Fibroblast of villous mesenchyme (primary cell): ENCODE measurements at places on chromosomes 3 and 15. TPM values are rescaled to one million over a fixed set of nuclear protein-coding genes. Genes with fewer than 3 reads are reported as not detected.

Gene TJP1
- 79.2 and 103 TPM in 2 replicates for total RNA-seq

GRCh38 chr3:31879365-31879764 is 101.7 kb downstream of the OSBPL10 start:
- no peak for DNase-seq

DNA sequence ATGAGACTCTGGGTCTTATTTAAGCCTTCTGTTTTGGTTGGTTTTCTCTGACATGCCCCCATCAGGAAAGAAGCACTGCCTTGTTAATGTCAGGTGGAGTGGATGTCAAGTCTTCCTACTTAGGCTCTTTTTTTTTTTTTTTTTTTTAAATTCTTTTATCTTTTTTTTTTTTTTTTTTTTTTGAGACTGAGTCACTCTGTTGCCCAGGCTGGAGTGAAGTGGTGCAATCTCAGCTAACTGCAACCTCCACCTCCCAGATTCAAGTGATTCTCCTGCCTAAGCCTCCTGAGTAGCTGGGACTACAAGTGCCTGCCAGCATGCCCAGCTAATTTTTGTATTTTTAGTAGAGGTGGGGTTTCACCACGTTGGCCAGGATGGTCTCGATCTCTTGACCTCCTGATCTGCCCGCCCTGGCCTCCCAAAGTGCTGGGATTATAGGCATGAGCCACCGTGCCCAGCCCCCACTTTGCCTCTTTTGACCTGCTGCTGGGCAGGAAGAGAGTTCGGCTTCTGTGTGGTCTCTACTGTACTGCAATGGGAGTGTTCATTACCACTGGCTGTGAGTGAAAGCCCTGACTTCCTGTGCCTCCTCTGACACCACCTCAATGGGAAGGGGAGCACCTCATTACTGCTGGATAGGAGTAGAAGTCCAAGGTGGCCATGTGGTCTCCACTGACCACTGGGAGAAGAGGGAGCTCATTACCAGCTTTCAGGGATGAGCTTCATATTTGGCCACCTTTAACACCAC is 10.9 kb downstream of the CTDSPL start:
- DNase-seq, result peak; percentile 21

DNA sequence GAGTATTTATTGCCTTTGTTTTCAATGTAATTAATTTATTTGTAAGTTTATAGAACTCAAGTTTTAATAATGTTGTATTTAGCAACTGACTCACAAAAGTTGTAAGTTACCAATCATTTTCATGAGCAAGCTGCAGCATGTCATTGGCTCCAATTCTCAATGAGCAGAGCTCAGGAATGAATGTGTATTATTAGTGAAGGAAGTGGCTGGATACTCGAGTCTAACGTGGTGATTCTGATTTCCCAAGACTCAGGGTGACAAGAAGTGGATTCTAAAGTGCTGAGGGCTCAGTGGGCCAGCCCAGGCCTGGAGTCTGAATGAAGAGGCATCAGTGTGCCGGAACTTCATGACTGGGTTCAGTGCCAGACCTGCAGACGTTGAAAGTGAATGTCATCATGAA is 39.6 kb downstream of the CLDN11 start:
- DNase-seq, result no peak

- DNase-seq, result no peak
These were observed 32.3 kb downstream of the TSPAN3 start for GRCh38 chr15:77038312-77039216.

DNA sequence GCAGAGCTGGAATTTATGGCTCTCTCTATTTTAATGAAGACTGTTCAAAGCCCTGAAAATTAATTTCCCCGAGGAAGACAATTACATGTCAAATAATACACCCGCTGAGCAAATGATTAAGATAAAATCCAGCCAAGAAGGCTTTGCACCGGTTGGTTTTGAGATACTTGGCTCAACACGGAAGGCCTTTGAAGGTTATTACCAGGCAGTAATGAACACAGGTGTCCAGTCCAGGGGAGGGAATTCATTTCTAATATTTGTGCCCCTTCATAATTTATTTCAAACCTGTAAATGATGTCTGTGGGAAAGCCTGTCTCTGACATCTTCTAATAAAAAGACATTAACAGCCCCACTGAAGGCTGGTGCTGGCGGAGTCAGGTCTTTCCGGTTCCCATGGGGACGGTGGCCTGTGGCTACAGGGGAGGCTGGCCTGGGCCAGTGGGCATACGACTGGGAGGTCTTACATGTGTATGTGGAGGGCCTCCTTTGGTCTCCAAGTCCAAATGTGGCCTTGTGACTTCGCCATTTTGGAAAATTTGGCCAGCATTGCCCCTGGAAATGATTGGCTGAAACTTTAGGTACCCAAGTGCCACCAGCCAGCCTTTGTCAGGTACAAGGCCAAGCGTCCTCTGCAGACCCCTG is 49.9 kb upstream of the IQSEC1 start:
- no peak for DNase-seq

DNA sequence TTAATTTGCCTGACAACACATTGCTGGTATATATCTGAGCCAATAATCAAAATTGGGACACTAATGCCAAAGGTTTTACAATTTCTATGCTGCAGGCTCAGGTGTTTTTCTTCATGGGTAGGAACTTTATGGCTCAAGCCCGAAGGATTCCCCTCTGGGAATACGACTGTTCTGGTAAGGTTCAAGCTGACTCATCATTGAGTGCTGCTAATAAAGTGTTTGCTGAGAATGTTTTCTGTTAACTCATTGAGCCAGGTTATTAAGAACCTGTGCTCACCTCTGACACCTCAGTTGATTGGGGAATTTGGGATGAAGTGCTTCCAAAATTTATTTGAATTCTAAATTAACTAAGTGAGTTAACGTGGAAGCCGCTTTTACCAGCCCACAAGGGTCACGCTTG is 135.8 kb upstream of the CTDSPL start:
- no peak for DNase-seq

DNA sequence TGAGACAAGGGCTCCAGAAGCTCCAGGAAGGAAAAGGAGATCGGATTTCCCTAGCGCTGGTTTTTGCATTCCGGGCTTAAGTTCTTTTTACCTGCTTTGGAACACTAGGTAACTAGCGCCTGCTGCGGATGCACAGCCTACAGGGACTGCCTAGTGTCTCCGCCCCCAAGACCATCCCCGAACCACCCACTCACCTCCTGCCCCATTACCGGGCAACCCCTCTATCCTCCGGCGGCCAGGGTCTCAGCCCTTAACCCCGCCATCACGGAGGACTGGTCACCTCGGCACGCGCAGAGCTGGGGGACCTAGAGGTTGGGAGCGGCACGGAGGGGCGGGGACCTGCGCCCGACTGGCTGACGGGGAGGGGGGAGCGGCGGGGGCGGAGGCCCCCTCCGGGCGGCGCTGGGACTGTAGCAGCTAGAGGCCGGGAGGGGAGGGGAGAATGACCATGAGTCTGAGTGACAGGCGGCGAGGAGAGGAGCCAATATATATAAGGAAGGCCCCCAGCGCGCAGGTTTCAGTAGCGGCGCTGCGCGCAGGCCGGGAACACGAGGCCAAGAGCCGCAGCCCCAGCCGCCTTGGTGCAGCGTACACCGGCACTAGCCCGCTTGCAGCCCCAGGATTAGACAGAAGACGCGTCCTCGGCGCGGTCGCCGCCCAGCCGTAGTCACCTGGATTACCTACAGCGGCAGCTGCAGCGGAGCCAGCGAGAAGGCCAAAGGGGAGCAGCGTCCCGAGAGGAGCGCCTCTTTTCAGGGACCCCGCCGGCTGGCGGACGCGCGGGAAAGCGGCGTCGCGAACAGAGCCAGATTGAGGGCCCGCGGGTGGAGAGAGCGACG is at the start of gene DLL4:
TSS of gene DLL4 (plus strand) at position 520 of the 839 bp plus-strand sequence. CDS start 329 bp downstream, outside the sequence.
- peak; percentile 60 for DNase-seq

DNA sequence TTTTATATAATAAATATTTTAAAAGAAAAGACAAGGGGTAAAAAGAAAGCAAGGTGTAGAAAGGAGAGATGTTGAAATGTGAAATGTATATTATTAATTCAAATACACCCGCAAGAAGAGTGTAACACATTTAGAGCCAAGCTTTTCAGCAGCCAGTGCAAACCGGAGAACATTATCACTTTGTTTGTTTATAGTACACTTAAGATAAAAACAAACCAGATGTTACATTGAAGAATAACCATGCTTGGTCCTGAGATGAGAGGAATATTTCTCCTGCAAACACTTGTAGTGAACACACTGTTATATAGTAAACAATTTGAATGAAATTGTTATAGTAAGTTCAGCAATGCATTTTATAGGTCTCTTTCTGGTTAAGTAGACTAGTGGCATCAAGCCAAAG is 1441.5 kb downstream of the OTOL1 start:
- DNase-seq, result peak; percentile 23

DNA sequence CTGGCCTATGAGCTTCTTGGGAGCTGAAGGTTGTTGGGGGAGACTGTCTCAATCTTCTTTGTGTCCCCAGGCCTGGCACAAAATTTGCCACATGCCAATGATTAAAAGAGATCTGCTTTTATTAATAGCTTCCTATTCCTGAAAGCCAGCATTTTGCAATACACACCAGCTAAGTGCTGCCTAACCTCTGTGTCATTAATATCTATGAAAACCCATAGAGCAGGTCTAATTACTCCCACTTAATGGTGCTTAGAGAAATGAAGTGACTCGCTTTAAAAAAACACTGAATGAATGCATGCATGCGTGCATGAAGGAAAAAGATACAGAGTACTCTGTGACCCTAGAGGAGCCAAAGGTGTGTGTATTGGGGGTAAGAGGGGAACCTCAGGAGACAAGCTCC is 55.0 kb downstream of the SLC6A1 start:
- DNase-seq, result no peak

GRCh38 chr15:36497901-36498300 is 81.5 kb upstream of the CDIN1 start:
- DNase-seq, result peak; percentile 14

DNA sequence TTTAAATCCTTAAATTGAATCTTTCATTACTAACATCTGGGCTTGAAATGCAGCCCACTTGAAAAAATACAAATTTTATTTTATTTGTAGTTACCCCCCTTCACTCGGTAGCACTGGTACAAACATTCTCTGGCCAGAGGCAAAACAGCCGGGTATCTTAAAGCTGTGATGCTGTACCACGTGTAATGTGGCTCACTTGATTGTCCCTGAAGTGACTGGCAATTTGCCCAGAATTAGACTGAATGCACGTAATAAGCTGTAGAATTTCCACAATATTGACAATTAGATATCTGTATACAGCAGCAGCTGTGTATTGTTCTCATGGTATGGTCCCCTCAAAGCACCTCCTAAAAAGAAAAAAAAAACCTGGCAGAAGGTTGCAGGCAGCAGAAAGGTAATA is 192.8 kb upstream of the TBC1D5 start:
- DNase-seq, result no peak
